ENCODE measurements at places on chromosomes 2 and 18. TPM values are rescaled to one million over a fixed set of nuclear protein-coding genes. Genes with fewer than 3 reads are reported as not detected.

Gene SH2D6
- 5.9 TPM for total RNA-seq

Gene CXCR4
- not detected for total RNA-seq

Gene RBKS
- total RNA-seq: 1.5 TPM

Gene OTOS
- total RNA-seq: not detected

Gene CMPK2
- total RNA-seq: not detected

Gene LRRC30
- total RNA-seq: not detected

Gene HOXD9
- 0.06 TPM for total RNA-seq

Gene DYSF
- total RNA-seq: 59.5 TPM

Gene FKBP7
- 51.6 TPM for total RNA-seq

Gene CREG2
- total RNA-seq: 2.4 TPM

Gene XDH
- 0.51 TPM for total RNA-seq

Gene SLC5A7
- total RNA-seq: not detected

Gene ST6GAL2
- not detected for total RNA-seq

Gene SLC14A1
- total RNA-seq: 0.34 TPM

Gene RGPD3
- total RNA-seq: 0.11 TPM

Gene QPCT
- total RNA-seq: 0.13 TPM

Gene CHAC2
- 20.1 TPM for total RNA-seq

Gene CXXC1
- 72.9 TPM for total RNA-seq

Gene GLI2
- 0.64 TPM for total RNA-seq

Gene GKN2
- not detected for total RNA-seq

Gene SNED1
- 53.1 TPM for total RNA-seq

Gene CIB4
- not detected for total RNA-seq

Gene CYP27C1
- total RNA-seq: 0.32 TPM

Gene SALL3
- not detected for total RNA-seq

Gene DSEL
- 164 TPM for total RNA-seq

All from LHCN-M2 (cell line).